Stimulated activated naive B cell treated with anti-CD40 and anti-IgM and Interleukin-4, amounts not matched to agents 10 μg/mL and 1 μg/mL and 100 μg/mL, for 72 hours (primary cell): ENCODE measurements at places on chromosomes 5 and 9.

GRCh38 chr5:61256474-61256873 is 75.6 kb upstream of the ZSWIM6 start:
- DNase-seq: no peak

GRCh38 chr5:2566284-2566683 is 185.2 kb downstream of the IRX2 start:
- DNase-seq: no peak

- DNase-seq: no peak
Observed at GRCh38 chr5:139593716-139594319, 32.7 kb downstream of the UBE2D2 start.

DNA sequence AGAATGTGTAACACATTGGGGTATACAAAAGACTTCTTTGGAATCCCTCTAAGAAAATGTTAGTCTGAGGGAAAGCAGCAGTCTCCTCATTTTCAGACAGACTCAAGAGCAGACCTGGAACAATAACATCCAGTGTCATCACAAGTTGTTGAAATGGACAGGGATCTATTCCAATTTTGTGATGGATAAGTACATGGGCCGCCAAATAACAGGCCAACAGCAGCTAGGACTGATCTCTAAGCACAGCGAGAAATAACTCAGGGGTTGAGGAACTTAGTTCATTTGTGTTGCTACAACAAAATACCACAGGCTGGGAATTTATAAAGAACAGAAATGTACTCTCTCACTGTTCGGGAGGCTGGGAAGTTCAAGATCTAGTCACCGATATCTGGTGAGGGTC is 7.6 kb upstream of the ITGA2 start:
- DNase-seq: no peak

DNA sequence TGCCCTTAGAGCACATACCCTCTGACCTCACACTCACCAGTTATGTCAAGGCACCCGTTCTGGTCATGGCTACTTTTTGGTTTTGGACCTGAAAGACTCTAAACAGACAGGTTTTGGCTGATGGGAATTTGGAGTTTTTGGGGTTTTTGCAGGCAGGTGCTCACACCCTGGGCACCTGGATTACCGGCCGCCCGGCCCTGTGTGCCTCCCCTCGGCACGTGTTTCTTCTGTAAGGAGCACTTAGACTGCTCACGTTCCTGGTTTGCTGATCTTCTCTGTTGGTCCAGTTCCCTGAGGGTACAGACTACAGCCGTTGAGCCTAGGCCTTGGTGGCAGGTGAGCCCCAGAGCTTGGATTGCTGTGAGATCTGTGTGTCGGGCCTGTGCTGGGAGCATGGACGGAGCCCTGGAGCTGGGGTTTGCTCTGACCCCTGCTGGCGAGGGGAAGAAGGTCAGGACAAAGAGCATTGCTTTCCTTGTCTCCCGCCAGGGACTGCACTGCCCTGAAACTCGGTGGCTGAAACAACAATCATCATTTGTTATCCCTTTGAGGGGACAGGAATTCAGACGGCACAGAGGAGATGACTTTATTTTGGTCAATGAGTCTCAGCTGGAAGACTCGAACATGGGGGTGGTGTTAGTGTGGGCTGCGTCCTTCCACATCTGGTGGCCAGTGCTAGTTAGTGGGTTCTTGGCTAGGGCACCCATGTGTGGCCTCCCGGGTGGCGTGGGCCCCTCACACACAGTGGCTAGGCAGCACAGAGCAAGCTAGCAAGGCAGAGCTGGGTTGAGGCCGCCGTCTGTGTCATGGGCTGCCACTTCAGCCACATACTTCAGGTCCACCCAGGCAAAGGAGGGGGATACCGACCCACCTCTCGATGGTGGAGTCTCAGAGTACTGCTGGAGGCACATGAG is 76.4 kb downstream of the EHMT1 start:
- DNase-seq: no peak

DNA sequence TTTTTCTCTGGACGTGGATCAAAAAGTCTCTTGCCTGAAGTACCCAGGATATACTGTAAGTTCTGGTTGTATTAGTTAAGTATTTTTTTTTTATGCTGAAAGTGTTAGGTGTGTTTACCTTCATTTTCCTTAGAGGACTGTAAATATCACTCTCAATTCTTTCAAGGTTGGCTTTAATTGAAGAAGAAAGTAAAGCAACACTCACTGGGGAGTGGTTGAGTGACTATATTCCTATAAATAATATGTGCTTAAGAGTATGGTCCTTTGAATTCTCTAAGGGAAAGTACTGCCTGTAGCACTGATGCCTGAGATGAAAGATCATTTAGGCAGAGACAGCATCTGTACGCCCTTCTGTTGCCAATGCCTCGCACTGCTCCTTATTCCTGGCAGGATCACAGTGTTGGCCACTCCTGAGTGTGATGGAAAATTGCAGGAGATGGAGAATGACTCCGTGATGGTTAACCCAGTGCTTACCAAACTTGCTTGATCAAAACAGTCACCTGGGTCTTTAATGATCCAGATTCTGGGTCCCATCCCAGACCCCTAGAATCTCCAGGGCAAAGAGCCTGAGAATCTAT is 182.0 kb upstream of the MPDZ start:
- no peak for DNase-seq
